ENCODE measurements at places on chromosomes 13 and 19.

- no peak for DNase-seq
Observed at GRCh38 chr13:76868371-76868770, 17.8 kb downstream of the KCTD12 start.

DNA sequence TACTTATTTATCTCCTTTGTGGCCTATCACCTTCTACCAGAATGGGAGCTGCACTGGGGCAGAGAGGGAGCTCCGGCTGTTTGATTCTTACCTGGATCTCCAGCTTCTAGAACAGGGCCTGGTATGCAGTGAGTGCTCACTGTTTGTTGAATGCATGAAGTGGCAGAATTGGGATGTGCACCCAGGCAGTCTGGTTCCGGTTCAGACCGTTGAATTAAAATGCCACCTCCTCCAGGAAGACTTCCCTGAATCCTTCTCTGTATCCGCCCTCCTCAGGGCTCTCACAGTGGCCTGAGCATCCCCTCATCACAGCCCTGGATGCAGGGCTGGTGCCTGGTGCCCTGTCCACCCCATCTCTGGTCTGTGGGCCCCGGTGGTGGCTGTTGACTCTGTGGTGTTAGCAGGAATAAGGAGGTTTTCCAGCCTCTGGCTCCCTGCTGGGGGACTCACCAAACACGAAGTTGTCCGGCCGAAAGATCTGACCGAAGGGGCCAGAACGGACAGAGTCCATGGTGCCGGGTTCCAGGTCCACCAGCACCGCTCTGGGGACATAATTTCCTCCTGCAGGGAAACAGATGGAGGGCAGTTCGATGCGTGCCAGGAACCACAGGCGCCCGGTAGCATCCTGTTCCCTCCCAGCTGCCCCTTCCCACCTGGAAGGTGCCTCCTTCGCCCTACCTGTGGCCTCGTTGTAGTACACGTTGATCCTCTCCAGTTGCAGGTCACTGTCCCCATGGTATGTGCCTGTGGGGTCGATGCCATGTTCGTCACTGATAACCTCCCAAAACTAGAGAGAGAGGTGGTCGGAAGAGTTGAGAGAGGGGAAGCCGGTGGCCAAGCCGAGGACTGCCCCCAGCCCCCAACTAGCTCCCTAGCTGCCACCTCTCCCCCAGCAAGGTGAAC, 1.0 kb downstream of the TUBB4A start:
- DNase-seq: no peak

- no peak for DNase-seq
Observed at GRCh38 chr19:2616741-2617392, 85.6 kb downstream of the GNG7 start.

GRCh38 chr13:67515895-67516294, 285.8 kb upstream of the PCDH9 start:
- DNase-seq: no peak

- no peak for DNase-seq
Observed at GRCh38 chr13:74288361-74288911, 154.2 kb upstream of the KLF12 start.

GRCh38 chr19:16898361-16899015, 9.7 kb downstream of the F2RL3 start:
- no peak for DNase-seq

All from GM10248 (cell line).